Stimulated activated CD8-positive, alpha-beta memory T cell treated with anti-CD3 and anti-CD28 coated beads, Interleukin-15, amount 100 ng/mL, for 4 hours (primary cell): ENCODE measurements at places on chromosomes 13 and 19.

DNA sequence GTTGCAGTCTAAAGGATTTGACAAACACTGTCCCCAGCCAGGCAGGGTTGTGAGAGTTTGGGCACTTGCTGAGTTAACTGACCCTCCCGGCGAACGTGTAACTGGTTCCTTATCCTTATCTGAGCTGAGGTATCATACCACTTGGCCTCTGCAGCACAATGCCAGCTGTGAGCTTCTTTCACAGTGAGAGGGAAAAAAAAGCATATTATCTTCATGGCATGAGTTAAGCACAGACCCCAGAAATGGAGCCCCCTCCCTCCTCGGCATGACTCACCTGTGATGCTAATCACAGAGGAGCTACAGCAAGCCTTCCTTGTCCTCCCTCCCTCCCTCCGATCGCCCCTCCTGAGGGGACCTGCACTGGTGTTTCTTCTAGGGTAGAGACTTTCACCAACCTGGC lies 60.5 kb downstream of the EFNB2 start:
- no peak for DNase-seq

DNA sequence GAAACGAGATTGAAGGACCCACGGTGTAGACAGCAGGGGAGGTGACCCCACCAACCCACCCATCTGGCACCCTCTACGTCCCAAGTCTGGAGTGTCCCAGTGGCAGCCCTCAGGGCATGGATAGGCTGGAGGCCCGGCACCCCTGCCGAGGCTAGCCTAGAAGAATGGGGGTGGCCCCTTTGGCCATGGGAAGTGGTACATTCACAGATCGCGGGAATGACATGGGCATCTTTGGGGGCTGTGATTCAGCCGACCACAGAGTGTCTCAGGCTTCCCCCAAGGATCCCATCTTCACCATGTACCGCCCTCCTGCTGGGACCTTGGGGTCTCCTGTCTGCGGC lies 11.3 kb upstream of the MKNK2 start:
- DNase-seq, result no peak

DNA sequence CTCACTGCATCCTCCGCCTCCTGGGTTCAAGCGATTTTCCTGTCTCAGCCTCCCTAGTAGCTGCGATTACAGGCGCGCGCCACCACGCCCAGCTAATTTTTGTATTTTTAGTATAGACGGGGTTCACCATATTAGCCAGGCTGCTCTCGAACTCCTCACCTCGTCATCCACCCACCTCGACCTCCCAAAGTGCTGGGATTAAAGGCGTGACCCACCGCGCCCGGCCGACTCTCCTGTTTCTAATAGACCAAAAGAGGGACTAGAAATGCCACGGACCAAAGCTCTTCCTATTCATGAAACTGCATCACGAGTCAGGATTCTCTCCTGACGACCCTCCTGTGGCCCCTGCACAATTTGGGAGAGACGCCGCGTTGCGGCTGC lies 563 bp downstream of the ZNF43 start:
- DNase-seq, result no peak

DNA sequence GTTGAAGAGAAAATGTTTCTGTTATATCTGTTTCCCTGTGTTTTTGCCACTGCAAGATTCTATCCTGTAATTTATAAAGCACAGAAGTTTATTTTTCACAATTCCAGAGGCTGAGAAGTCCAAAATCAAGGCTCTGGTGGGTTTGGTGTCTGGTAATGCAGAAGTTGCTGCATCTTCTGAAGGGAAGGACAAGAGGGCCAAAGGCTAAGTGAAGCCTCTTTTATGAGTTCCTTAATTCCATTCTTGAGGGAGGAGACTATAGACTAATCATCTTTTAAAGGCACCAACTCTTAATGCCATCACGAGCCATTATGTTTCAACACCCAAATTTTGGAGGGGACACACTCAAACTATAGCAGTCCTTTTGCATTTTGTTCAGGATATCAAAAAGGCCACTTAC lies 34.1 kb upstream of the WDFY2 start:
- no peak for DNase-seq

DNA sequence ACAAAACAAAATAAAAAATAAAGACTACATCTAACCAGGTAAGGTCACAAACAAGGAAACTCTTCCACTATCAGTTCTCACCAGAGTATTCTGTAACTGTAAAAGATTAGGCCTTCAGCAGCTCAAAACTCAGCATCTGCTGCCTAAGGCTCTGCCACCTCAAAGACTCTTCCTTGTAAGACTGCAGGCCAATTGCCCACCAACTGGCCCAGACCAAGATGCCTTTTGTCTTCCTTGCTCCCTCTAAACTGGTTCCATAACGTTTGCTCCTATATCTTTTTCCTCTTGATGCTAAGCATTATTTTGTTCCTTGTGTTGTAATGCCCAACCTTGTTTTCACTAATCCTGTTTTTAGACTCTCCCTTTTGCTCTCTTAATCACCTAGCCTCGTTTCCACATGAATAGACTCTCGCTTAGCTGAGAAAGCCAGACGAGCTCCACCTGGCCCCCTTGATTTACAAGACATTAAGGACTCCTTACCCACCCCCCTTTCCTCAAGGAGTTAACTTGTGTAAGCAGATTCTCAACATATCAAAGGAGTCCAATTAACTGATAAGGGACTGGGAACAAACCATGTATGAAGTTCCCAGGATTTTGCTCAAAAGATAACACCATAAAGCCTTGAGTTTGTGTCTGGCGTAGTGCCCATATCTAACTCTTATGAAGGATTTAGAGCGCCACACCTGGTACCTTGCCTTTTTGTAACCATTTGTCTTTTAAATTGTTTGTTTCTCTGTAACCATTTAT lies 1.5 kb downstream of the ZNF814 start:
- no peak for DNase-seq

- no peak for DNase-seq
These were observed 30.9 kb upstream of the KCTD12 start for GRCh38 chr13:76917095-76917494.

DNA sequence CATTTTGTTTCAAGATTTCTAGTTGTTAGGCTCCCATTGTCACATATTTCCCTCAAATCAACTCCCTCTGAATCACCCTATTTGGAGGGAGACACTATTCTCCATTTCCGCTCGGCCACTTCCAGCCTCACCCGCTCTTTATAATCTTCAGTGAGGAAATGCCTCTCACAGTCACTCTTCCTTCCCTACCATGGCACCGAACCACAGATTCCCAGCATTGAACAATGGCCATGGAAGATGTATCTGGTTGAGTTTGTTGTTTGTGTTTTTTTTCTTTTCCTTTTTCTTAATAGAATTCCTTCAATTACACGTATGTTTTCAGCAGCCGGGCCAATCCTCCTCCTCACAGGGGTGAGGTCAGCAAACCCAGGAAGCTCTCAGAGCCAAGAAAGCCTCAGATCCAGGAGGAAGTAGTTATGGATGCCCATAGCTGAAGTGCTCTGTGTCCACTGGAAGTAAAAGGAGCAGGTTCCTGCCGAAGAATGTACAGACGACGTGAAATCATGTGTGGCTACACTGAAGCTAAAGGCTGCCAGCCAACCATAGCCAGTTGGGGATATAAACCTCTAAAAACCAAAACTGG lies 472.1 kb downstream of the FOXO1 start:
- no peak for DNase-seq

- no peak for DNase-seq
These were observed 30.9 kb upstream of the CYP4F8 start for GRCh38 chr19:15584095-15584494.

DNA sequence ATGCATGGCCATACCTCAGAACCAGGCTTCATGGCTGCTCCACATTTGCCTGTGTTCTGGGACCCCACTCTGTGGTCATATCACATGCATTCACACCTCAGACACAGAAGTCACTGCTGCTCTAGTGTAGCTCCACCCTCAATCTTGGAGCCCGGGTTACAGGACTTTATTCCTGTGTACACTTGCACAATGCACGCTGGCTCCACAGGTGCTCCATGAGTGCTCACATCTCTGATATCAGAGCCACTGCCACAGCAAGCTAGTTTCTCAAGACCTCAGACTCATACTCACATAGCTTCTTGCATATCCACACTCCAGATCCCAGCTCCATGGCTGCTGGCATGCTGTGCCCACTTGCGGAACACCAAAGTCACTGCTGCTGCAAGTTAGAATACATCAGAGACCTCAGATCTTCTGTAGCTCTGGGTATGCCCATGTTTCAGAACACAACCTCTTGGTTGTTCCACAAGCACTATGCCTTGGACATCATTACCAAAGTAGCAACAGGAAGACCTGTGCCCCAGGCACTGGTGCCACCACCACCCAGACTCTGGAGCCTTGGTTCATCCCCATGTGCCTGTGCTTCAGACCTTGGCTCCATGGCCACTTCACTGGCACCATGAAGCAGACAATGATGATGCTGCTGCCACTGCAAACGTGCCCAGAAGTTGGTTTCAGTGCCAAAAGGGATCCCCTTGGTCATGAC lies 269.5 kb upstream of the PCDH20 start:
- no peak for DNase-seq

DNA sequence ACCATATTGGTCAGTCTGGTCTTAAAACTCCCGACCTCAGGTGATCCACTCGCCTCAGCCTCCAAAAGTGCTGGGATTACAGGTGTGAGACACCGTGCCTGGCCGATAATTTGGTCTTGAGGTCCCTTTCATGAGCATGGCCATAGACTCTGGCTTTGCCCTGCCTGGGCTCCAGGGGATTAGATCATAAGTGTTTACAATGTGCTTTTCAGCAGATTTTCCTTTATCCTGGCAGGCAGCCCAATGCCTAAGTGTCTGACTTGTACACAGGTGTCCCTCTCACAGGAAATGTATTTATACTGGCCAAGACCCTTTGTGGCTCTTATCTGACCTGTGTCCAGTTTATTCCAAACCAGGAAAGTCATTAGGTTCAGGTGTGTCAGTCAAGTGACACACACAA lies 15.9 kb downstream of the BCAM start:
- no peak for DNase-seq

DNA sequence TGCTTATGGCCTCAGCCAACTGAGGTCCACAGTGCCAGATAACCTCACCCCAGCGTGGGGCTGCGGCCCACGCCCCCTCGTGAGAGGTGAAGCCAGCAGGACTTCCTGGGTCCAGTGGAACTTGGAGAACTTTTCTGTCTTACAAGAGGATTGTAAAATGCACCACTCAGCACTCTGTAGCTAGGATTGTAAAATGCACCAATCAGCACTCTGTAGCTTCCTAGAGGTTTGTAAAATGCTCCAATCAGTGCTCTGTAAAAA lies 109.1 kb downstream of the AKAP11 start:
- no peak for DNase-seq

- no peak for DNase-seq
These were observed 150.9 kb downstream of the PDS5B start for GRCh38 chr13:32737111-32737571.

- DNase-seq, result no peak
These were observed 250 bp downstream of the SPRY2 start for GRCh38 chr13:80340651-80341100.

- DNase-seq, result peak; percentile 92
These were observed 1.4 kb downstream of the PLAUR start for GRCh38 chr19:43668406-43669109.

GRCh38 chr13:48403151-48403631 lies 9.7 kb downstream of the LPAR6 start:
- no peak for DNase-seq

DNA sequence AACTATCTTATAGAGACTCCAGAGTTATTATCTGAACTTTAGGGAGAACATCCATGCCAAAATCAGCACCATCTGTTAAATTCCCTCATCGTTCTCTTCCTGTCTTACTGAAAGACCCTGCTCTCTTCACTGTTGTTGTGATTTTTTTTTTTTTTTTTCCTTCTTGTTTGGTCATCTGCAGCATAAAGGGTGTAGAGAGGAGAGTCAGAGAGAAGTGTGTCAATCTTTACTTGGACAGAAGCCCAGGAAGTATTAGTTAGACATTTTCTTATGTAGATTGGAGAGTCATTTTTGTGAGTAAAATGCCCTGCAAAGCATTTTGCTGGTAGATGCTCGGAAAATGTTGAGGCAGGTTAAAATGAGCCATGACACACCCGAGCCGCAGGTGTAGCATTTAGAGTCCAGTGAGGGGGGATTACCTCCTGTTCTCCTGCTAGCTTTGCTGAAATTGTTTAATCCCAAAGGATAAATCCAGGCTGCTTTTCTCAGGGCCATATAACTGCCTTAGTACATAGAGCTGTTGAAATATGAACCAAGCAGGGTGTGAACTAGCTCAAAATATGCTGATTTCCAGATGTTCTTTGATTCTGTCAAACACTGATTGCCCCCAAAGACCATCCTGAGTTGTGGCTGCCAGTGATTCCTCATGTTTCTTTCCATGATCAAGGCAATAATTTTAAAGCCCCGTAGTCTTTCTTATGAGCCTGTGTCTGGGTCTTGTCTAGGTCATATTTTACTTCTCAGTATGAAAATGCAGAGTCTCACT lies 143.5 kb downstream of the DCT start:
- DNase-seq, result no peak

DNA sequence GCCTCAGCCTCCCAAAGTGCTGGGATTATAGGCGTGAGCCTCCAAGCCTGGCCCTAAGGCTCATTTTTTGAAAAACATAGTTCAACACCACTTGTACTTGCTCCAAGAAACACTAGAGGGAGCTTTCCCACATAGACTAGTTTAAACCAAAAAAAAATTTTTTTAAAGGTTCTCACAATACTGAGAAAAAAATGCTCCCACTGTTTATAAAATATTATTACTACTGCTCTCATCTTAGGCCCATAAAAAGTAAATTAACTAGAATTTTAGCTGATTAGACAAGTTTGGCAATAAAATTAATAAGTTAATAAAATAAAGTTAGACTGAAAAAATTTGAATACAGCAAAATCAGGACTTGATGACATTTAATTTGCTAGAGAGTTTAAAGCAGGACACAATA lies 109.5 kb downstream of the TBC1D4 start:
- no peak for DNase-seq

DNA sequence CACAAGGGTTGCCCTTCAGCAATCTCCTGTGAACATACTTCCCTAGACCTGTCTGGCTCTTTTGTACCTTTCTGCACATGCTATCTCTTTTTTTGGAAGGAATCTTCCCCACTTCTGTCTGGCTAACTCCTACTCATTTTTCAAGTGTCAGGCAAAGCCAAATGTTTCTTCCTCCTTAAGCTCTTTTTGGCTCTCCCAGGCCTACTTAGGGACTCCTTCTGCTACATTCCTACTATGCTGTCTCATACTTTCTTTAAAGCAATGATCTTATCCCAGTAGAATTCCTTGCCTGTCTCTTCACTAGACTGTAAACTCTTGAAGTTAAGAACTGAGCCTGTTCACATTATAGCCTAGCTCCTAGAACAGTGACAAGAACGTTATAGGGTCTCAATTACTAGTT lies 114.9 kb upstream of the WASF3 start:
- no peak for DNase-seq

DNA sequence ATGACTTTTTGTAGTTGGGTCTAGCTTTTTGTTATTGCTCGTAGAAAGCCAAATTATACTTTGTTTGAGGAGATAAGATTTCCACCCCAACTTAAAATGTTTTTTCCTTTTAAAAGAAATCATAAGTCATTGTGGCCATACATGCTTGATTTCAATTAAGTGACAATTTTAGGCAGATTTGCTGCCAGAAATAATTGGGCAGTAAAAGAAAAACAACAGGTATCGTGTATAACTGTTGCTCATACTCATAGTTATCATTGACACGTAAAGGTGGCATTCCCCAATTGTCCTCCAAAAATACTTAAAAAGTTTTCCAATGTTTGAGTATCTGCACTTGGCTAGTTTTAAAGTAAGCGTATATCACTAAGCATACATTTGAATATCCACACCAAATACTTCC lies 313.0 kb downstream of the TEX29 start:
- DNase-seq, result no peak
